Stimulated activated CD4-positive, alpha-beta T cell treated with anti-CD3 and anti-CD28 coated beads, Interleukin-4, amount 100 ng/mL, for 48 hours (primary cell): ENCODE measurements at places on chromosomes 1 and 21.

DNA sequence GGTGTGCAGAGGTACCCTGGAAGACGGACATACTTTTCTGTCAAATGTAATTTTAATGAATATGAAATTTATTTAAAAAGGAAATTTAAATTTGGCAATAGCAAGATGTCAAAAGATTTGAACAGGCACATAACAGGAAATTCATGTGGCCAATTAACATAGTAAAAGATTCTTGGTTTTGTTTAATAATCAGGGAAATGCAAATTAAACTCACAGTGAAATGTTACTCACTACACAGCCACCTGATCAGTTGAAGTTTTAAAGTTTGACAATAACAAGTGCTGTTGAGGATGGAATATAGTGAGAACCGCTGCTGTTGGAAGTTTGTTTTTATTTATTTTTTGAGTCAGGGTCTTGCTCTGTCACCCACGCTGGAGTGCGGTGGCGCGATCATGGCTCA is 63.9 kb downstream of the TEX35 start:
- no peak for DNase-seq

DNA sequence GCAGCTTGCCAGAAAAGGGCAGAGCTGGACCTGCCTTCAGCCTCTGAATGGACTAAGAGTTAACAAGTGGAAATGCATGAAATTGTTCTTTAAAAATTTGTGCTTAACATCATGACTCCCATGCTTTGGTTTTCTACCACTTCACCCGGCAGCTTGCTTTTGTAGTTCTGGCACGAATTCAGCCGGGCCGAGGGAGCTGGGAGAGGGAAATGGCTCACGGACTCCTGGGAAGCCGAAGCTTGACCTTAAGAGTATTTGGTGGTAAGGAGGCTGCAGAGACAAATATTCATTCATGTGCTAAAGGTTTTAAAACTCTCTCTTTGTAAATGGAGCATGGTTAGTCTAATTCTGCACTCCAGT is 17.2 kb upstream of the GFI1 start:
- DNase-seq: no peak

DNA sequence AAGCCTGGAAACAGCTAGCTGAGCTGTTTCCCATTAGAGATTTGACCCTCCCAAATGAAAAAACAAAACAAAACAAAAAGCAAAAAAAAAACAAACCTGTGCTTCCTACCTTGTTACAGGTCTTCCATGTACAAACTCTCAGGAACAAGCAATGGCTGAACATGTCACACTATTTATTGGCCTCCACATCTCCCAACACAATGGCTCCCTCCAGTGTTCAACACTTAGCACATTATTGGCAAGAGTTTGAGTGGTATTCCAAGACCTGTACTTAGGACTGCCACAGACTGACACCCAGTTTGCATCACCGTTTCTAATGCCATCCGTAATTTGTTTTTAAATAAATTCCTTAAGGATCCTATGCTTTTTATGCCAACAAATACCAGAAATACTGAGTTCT is 195.0 kb upstream of the OLFM3 start:
- DNase-seq: no peak

GRCh38 chr1:43048601-43049011 is 89.9 kb upstream of the SLC2A1 start:
- no peak for DNase-seq

- no peak for DNase-seq
Observed at GRCh38 chr21:15848634-15849560, 119.1 kb downstream of the USP25 start.

- no peak for DNase-seq
Observed at GRCh38 chr1:164576291-164577271, 17.6 kb downstream of the PBX1 start.

GRCh38 chr1:184890539-184890973 is 83.8 kb downstream of the NIBAN1 start:
- no peak for DNase-seq

DNA sequence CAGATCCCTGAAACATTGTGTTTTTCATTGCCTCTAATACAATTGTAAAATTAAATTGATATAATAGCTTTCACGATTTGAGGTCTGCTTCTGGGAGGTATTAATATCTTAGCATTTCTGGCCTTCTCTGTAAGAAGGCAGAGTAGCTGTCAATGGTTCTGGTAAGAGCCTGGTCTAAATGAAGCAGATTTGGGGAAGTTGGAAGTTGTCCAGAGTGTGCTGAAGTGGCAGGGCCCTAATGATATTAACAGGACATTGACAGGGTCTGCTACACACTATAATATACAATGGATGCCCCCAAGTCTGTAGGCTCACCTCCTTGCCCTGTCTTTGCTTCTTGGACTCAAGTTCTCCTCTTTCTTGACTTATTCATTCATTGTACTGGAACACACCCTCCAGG is 99.5 kb downstream of the C4BPA start:
- DNase-seq: no peak

DNA sequence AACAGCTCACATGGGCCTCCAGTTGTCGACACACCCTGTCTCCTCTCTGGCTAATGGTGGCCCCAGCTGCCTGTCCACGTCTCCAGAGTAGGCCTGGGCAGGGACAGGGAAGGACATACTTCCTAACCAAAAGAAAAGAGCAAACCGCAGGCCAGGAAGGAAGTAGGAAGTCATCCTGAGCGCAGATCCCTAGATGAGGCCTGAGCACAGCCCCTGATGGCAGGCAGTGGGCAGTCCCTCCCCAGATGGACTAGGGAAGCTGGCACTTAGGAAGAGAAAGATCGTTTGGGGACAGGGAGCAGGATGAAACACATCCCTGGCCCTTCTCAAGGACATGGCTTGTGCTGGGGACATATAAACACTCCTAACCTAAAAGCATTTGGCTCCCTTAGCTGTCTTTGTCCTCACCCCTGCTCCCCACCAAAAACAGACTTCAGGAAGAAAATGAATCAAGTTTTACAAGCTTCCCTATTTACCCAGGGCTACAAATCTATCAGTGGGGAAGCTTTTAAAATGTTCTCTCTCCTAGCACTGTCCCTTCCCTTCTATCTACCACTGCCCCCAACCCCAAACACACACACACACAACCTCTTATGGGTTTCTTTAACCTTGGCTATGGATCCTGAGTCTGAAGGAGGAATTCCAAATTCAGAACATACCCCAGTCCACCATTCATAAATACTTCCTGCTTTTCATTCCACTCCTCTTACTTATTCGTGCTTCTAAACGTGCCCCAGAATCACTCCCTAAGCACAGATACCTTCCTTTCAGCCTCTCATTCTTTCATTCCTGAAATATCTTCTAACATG is 21.1 kb downstream of the SSBP3 start:
- DNase-seq: no peak

- DNase-seq: no peak
Observed at GRCh38 chr1:118871582-118872171, 116.5 kb downstream of the TBX15 start.

DNA sequence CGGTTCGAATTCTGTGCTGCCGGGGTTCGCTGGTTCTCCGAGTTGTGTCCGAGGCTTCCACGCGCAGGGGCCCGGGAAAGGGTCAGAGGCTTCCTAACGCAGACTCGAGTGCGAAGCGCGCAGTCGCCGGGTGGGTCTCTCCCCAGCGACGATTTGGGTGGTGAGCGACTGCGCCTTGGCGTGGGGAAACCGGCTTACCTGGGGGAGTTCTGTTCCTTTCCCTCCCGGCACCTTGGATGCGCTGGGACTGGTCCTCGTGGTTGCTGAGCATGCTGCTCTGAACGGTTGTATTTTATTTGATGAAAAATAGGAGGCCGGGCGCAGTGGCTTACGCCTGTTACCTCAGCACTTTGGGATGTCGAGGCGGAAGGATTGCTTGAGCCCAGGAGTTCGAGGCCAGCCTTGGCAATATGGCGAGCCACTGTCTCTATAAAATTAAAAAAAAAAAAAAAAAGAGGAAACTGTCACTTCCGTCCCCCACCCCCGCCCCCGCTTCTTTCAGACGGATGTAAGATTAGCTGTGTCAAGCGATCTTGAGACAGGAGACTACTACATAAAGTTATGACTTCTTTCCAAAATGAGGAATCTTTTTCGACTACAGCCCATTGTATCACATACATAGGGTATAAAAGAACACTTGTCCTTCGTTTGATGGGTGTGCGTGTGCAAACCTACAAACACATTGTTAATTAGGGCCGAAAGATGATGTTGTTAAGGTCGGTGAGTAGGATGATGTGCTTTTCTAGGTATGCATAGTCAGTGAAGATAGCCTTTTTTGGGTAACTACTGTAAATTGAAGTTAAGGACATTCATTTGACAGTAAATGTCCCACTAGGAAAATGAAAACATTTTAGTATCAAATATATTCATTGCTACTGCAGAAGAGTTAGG is at the start of gene CCDC18:
Gene CCDC18, plus strand, starts transcription at position 2 of the 891 bp plus-strand sequence. CDS start 2,638 bp downstream, outside the sequence.
- no peak for DNase-seq

DNA sequence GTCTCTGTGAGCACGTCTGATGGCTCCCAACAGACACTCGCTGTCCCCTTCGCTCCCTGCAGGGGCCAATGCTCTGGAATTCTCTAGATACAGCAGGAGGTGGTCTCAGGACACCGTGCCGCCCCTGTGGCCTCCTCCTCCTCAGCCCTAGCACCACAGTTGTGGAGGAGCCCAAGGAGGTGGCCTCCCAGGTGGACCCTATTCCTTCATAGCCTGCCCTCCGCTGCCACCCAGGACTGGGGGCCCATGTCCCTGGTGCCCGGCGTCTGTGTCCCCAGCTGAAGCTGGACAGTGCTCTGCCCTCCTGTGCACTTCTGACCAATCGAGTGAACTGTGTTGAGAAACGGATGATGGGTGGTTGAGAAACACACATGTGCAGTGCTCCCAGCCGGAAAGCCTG is 149.8 kb upstream of the ARHGEF16 start:
- DNase-seq: no peak

GRCh38 chr1:18866314-18866713 is 6.9 kb upstream of the TAS1R2 start:
- DNase-seq: no peak

GRCh38 chr21:31008355-31008754 is 29.9 kb downstream of the KRTAP19-8 start:
- no peak for DNase-seq

DNA sequence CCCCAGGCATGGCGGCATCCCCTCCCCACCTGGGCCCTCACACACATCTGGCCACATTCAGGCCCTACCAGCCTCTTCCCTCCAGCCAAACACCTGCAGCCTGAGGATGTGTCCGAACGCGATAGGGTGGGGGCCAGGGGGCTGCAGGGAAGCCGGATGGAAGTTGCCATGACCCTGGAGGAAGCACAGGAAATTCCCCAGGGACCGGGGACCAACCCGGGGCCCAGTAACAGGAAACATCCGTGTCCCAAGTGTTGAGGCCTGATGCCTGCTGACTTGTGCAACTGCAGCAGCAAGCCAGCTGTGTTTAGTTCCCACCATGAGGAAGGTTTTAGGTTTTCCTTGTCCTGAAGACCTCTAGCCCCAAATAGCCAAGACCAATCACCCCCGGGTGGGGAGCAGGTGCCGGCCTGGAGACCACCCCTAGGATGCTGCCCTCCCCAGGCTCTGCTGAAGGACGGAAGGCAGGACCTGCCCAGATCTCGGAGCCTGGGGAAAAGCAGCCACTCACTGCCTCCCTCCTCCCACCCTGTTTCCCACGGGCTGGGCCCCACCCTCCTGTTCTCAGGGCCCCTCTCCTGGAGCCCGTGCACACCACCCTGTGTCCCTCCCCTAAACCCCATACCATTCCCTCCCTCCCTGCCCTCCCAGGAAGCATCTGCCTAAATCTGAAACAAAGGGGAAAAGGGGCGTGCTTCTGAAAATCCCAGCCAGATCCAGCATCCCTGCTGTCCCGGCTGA is 29.8 kb downstream of the MEGF6 start:
- DNase-seq: no peak

DNA sequence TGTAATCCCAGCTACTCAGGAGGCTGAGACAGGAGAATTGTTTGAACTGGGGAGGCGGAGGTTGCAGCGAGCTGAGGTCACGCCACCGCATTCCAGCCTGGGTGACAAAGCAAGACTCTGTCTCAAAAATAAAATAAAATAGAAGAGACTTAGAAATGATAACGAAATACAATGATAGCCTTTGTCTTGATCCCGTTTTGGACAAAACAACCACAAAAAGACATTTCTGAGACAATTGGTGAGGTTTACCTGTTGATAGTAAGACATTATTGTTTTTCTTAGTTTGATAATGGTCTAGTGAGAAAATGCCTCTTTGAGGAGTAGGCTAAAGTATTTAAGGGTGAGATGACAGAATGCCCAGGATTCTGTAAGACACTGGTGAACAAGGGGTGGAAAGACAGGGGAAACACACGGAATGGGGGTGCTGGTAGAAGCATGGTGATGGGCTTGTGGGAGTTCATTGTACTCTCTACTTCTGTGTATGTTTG is 11.9 kb upstream of the SHE start:
- no peak for DNase-seq

DNA sequence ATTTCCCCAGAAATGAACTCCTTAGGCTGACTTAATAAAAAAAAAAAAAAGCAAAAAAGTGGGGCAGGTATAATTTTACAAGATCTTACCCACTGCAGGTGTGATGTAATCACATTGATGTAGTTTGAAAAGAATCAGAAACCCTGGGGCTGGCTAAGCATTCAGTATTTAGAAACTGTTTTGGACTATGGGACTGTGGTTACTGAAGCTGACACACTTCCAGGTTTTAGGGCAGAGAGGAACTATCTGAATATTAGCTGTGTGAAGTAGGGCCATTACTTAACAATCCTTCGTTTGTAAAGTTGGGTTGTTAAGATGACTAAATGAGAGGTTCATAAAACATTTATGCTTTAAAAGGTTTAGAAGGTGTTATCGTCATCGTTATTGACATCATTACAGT is 165.3 kb downstream of the FASLG start:
- no peak for DNase-seq

- no peak for DNase-seq
Observed at GRCh38 chr1:28246427-28246832, 10.5 kb downstream of the ATP5IF1 start.

GRCh38 chr1:55618199-55618598 is 403.0 kb upstream of the USP24 start:
- no peak for DNase-seq

GRCh38 chr1:159799446-159799985 is 2.6 kb upstream of the FCRL6 start:
- no peak for DNase-seq

GRCh38 chr1:67724928-67725560 is 40.0 kb downstream of the GADD45A start:
- DNase-seq: no peak

DNA sequence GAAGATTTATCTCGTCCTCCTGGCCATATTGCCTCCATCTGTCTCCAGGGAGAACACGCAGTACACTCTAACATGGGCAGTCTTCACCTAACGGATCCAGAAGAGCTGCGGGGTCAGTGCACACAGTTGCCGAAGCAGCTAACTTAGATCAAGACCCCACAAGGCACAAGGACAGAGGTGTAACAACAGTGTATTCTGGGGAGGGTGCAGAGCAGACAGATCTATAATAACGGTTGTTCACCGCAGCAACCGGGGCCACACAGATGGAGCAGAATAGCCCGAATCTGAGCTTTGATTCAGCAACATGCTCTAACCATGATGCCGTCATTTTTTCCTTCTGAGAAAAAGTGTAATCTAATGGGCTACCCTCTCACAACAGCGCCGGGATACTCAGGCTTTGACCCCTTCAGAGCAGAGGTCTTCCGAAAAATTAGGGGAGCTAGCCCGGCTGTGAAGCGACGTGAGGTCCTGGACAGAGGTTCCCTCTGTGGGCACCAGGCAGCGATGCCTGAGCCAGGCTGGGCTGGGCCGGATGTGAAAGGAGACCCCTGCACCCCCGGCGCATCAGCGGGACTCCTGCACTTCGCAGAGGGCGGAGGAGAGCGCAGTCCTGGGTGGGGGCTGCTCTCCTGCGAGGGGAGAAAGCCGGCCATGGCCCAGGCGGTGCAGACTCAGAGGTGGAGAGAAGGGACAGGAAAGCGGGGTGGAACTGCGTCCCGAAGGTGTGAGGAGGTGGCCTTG is 57.5 kb downstream of the BCL9 start:
- DNase-seq: peak; percentile 3
